ENCODE measurements at places on chromosomes 4 and X. TPM values are rescaled to one million over a fixed set of nuclear protein-coding genes. Genes with fewer than 3 reads are reported as not detected.

ATP2B3 gene
- polyA plus RNA-seq, result 0.09 TPM

NCBP2L gene
- not detected for polyA plus RNA-seq

GPR50 gene
- 0.64 TPM for polyA plus RNA-seq

FATE1 gene
- not detected for polyA plus RNA-seq

PPP1R2C gene
- polyA plus RNA-seq, result not detected

CWH43 gene
- polyA plus RNA-seq, result not detected

BMPR1B gene
- 0.48 TPM for polyA plus RNA-seq

PLS3 gene
- polyA plus RNA-seq, result 72.6 TPM

HEPH gene
- 9.7 TPM for polyA plus RNA-seq

HCFC1 gene
- polyA plus RNA-seq, result 33.0 TPM

SHOX gene
- polyA plus RNA-seq, result not detected

OCIAD1 gene
- polyA plus RNA-seq, result 166 TPM

Data from GM23338 (cell line).